ENCODE measurements at places on chromosomes 1 and 21. TPM values are rescaled to one million over a fixed set of nuclear protein-coding genes. Genes with fewer than 3 reads are reported as not detected.

The LRRC71 gene
- not detected for total RNA-seq

The AVPR1B gene
- total RNA-seq: not detected

The NFASC gene
- not detected for total RNA-seq

GRCh38 chr21:29219165-29219770 lies 79.5 kb upstream of the BACH1 start:
- no peak for DNase-seq

- DNase-seq: no peak
Measured at GRCh38 chr1:35222322-35223083, 29.6 kb upstream of the SFPQ start.

DNA sequence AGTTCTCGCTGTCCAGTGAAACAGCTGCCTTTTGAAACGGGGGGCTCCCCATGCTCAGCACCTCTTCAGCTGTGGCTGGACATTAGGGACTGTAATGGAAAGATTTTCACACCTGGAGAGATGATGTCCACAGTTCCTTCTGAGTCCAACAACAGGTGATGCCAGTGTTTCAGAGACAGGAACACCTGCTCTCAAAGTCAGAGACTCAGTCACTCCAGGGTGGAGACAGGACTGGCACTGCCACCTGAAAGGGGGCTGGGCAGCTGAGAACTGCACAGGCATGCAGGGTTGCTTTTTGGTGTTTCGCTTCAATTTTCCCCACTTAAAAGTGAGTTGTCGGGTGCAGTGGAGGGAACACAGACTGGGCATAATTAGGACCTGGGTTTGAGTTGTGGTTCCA lies 124.8 kb downstream of the GALNT2 start:
- no peak for DNase-seq

- no peak for DNase-seq
Measured at GRCh38 chr1:2459757-2460156, 16.3 kb upstream of the PLCH2 start.
